Activated T-helper 17 cell treated with anti-CD3 and anti-CD28 coated beads, Interleukin-2, amount 50 U/mL, for 72 hours (primary cell): ENCODE measurements at places on chromosomes 6 and 20.

- H3K27ac ChIP-seq = peak overlapping the region; percentile 1
- ATAC-seq = peak; percentile 77
- H3K27me3 ChIP-seq = no peaks in the 10 kb centered on the region
- H3K4me1 ChIP-seq = peaks cover 6% of the 10 kb centered on the region
Observed at GRCh38 chr20:37856932-37857660, 45.8 kb upstream of the VSTM2L start.

DNA sequence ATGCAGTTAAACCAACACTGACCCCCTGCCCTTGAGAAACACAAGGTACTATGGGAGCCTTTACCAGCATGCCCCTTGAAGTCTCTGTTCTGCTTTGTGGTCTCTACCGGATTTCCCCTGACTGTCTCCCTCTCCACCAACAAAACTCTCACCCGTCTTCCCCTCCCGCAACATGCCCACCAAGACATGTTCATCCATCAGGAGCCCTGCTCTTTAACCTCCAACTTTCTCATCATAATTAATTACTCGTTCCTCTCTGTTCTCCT is 1.1 kb downstream of the ZNF165 start:
- H3K36me3 ChIP-seq = peaks cover 48% of the 10 kb centered on the region
- H3K27me3 ChIP-seq = no peaks in the 10 kb centered on the region

GRCh38 chr20:48031122-48031521 is 245.8 kb upstream of the SULF2 start:
- no peak for ATAC-seq
- no peak overlapping the region for H3K4me3 ChIP-seq
- no peaks in the 10 kb centered on the region for H3K4me1 ChIP-seq
- H3K27me3 ChIP-seq = peaks cover 13% of the 10 kb centered on the region
- H3K36me3 ChIP-seq = no peaks in the 10 kb centered on the region

DNA sequence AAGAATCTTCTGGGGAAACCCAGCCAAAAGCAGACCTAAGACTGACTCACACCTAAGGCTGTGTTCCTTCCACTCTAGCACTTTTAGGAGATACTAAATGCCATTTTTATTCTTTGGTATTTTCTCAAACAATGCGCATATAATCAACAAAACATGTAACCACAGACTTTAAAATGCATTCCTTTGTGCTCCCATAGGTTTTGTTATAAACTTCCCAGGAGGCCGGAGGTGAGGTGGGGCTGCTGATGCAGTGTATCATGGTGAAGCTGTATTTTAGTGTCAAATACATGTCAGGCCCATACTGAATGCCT is 155.2 kb downstream of the BTBD3 start:
- H3K4me3 ChIP-seq = no peak overlapping the region
- no peaks in the 10 kb centered on the region for H3K36me3 ChIP-seq
- no peak overlapping the region for H3K27ac ChIP-seq
- H3K27me3 ChIP-seq = no peaks in the 10 kb centered on the region
- ATAC-seq = no peak
- H3K4me1 ChIP-seq = no peaks in the 10 kb centered on the region

- H3K4me3 ChIP-seq = no peak overlapping the region
- H3K36me3 ChIP-seq = no peaks in the 10 kb centered on the region
- H3K27ac ChIP-seq = no peak overlapping the region
- H3K27me3 ChIP-seq = peaks cover 7% of the 10 kb centered on the region
- H3K4me1 ChIP-seq = peaks cover 11% of the 10 kb centered on the region
Observed at GRCh38 chr6:150238846-150239407, 96.1 kb downstream of the PPP1R14C start.

DNA sequence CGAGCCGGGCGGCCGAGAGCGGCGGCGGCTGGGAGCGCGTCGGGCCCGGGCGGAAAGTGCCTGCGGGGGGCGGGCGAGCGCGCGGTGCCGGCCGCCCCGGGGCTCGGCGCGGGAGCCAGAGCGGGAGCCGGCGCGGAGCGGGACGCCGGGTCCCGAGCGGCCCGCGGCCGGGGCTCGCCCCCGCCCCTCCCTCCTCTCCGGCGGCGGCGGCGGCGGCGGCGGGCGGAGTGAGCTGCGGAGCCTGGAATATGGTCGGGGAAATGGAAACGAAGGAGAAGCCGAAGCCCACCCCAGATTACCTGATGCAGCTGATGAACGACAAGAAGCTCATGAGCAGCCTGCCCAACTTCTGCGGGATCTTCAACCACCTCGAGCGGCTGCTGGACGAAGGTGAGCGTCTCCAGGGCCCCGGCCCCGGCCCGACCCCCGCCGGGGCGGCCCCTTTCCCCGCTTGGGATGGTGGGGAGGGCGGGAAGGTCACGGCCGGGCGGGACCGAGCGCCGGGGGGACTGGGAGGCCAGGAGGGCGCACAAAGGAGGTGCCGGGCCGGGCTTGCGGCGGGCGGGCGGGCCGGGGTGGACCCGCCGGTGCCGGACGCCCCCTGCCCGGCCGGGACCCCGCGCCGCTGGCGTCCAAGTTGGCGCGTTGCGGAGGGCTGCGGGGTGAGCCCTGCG is 565 bp downstream of the QKI start:
- no peak for ATAC-seq
- no peaks in the 10 kb centered on the region for H3K27me3 ChIP-seq
- H3K4me3 ChIP-seq = peak overlapping the region; percentile 99
- H3K4me1 ChIP-seq = peaks cover 28% of the 10 kb centered on the region
- no peaks in the 10 kb centered on the region for H3K36me3 ChIP-seq
- peak overlapping the region; percentile 65 for H3K27ac ChIP-seq

DNA sequence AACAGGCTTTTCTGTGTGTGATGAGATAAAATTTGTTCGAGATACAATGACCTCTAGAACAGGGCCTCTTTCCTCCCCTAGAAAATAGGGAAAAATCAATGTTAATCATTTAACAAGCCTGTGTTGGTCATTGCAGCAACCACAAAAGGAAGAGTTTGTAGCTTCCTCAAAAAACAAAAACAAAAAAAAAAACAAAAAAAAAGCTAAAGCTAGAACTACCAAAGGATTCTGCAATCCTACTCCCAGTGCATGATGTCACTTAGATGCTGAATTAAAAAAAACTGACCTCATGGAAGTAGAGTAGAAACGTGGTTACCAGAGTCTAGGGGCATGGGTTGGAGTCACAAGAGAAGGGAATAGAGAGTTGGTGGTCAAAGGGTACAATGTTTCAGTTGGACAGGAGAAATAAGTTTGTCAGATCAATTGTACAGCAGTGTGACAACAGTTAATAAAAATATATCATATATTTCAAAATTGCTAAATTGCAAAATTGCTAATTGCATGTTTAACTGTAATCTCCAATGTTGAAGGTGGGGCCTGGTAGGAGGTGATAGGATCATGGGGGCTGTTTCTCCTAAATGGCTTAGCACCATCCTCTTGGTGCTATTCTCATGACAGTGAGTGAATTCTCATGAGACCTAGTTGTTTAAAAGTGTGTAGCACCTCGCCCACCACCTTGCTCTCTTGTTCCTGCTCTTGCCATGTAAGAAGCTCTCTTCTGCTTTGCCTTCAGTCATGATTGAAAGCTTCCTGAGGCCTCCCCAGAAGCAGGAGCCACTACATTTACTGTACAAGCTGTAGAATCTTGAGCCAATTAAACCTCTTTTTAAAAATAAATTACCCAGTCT is 163.4 kb upstream of the SIM1 start:
- H3K27me3 ChIP-seq = no peaks in the 10 kb centered on the region
- ATAC-seq = no peak
- no peak overlapping the region for H3K27ac ChIP-seq
- peaks cover 48% of the 10 kb centered on the region for H3K36me3 ChIP-seq

GRCh38 chr20:23047001-23047737 is 2.3 kb downstream of the THBD start:
- no peaks in the 10 kb centered on the region for H3K36me3 ChIP-seq
- no peaks in the 10 kb centered on the region for H3K4me1 ChIP-seq
- H3K27ac ChIP-seq = no peak overlapping the region
- H3K4me3 ChIP-seq = no peak overlapping the region

- H3K36me3 ChIP-seq = peaks cover 33% of the 10 kb centered on the region
- no peak overlapping the region for H3K4me3 ChIP-seq
Observed at GRCh38 chr6:39196673-39197091, 32.6 kb downstream of the KCNK5 start.

DNA sequence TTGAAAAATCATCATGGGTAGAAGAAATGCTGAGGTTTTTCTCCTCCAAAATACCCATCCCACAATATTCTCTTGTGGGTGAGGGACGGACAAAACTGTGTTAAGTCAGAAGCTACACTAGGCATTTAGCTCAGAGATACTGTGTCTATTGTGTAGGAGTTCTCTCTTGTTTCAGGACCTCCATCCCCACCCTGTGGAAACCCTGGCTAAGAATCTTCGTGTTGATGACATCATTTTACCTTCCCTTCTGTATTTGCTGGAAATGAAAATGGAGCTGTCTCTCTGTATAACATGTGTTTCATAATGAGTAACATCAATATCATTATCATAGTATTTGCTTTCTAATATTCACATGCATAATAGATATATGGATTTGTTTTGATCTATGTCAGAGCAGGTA is 1193.0 kb upstream of the CITED2 start:
- H3K27ac ChIP-seq = no peak overlapping the region
- H3K27me3 ChIP-seq = peaks cover 8% of the 10 kb centered on the region
- no peaks in the 10 kb centered on the region for H3K4me1 ChIP-seq
- H3K36me3 ChIP-seq = no peaks in the 10 kb centered on the region
- no peak overlapping the region for H3K4me3 ChIP-seq
